ENCODE measurements at places on chromosomes 11 and 22. TPM values are rescaled to one million over a fixed set of nuclear protein-coding genes. Genes with fewer than 3 reads are reported as not detected.

The MMP8 gene
- not detected for total RNA-seq

The POGLUT3 gene
- 23.1 TPM for total RNA-seq

The P4HA3 gene
- 9.9 TPM for total RNA-seq

The VSIG10L2 gene
- total RNA-seq: not detected

The ELMOD1 gene
- total RNA-seq: 0.30 TPM

The SLC7A4 gene
- total RNA-seq: not detected

The ST14 gene
- total RNA-seq: not detected

The NRGN gene
- total RNA-seq: 0.91 TPM

The FAM227A gene
- 2.9 TPM for total RNA-seq

The RHOD gene
- 6.2 TPM for total RNA-seq

The ARHGAP42 gene
- total RNA-seq: 1.8 TPM

The PANX2 gene
- 0.65 TPM for total RNA-seq
